ENCODE measurements at places on chromosomes 16 and 17.

DNA sequence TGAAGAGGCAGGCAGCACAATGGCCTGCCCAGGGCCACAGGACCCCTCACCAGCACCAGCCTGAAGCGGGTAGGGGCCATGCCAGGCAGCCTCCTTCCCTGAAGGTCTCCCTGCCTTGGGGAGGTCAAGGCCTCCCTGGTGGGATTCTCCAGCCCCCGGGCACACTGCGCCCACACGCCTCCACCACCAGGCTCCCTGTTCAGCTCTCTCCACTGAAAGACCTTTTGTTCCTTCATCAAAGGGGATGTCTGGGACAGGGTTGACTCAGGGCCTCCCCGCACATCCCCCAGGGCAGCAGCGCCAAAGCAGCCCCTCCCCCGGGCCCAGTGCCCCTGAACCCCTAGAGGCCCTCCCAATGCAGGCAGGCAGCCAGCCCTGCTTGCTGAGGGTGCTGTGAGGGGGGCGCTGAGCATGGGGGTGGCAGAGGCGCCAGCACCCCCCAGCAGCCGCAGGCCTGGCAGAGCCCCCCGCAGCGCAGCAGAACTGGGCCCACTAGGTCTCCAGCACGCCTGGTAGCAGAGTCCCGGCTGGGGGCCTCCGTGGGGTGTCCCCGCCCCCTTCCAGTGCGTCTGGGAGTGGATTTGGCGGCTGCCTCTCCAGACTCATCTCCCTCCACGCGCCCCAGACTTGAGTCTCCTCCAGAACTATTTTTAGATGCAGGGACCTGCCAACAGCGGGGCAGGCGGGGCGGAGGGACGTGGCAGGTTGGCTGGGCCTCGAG, 13.1 kb downstream of the BCAR1 start:
- DNase-seq: no peak

DNA sequence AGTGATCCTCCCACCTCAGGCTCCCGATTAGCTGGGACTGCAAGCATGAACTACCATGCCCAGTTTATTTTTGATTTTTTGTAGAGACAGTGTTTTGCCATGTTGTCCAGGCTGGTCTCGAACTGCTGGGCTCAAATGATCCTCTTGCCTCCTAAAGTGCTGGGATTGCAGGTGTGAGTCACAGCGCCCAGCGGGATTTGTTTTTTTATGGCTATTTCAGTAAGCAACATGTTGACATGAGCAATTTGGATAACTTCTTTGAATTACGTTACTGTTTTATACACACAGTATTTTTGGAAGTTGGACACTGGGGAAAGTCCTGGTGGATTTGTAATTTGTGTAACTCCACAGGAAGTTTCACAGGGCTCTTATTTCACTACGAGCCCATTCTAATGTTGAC, 18.5 kb upstream of the RHOT1 start:
- DNase-seq: no peak

GRCh38 chr17:9860851-9861250, 35.1 kb downstream of the GLP2R start:
- no peak for DNase-seq

- DNase-seq: no peak
Observed at GRCh38 chr17:5958850-5959249, 111.3 kb upstream of the WSCD1 start.

GRCh38 chr16:67884684-67885083, at the start of gene NRN1L:
NRN1L (plus strand) TSS chr16:67884885; CDS start chr16:67884904, 19 bp downstream.
- peak; percentile 78 for DNase-seq

DNA sequence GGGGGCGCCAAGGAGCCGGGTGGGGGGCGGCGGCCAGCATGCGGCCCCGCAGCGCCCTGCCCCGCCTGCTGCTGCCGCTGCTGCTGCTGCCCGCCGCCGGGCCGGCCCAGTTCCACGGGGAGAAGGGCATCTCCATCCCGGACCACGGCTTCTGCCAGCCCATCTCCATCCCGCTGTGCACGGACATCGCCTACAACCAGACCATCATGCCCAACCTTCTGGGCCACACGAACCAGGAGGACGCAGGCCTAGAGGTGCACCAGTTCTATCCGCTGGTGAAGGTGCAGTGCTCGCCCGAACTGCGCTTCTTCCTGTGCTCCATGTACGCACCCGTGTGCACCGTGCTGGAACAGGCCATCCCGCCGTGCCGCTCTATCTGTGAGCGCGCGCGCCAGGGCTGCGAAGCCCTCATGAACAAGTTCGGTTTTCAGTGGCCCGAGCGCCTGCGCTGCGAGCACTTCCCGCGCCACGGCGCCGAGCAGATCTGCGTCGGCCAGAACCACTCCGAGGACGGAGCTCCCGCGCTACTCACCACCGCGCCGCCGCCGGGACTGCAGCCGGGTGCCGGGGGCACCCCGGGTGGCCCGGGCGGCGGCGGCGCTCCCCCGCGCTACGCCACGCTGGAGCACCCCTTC, 484 bp downstream of the FZD2 start:
- peak; percentile 30 for DNase-seq

- DNase-seq: no peak
Observed at GRCh38 chr17:50658616-50659015, 23.9 kb downstream of the ABCC3 start.

- DNase-seq: no peak
Observed at GRCh38 chr17:69142175-69142802, 594 bp upstream of the ABCA6 start.

DNA sequence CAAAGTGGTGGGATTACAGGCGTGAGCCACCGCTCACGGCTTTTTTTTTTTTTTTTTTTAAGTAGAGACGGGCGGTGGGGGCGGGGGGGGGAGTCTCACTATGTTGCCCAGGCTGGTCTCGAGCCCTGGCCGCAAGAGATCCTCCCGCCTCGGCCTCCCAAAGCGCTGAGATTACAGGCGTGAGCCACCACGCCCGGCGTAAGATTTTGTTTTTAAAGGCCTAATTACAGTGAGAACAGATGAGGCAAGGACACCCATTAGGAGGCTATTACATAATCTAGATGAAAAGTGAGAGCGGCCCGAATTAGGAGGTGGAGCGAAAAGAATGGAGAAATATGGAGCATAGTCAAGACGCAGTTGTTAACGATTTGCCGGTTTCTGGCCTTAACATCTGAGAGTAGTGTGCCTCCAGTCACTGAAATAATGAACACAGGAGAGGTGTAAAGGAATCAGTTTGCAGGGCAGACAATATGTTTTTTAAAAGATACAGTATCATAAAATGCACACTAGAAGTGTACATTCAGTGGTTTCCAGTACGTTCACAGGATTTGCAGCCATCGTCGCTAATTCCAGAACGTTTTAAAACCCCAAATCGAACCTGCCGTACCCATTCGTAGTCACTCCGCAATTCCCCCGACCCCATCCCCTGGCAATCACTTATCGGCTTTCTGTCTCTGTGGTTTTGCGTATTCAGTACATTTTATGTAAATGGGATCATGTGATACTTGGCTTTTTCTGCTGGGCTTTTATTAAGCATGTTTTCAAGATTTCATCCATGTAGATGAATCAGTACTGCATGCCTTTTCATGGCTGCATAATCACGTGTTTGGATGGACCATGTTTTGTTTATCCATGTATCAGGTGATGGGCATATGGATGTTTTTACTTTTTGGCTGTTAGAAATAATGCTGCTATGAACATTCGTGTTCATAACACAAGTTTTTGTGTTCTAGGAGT, 1.4 kb upstream of the SLX4 start:
- DNase-seq: no peak

DNA sequence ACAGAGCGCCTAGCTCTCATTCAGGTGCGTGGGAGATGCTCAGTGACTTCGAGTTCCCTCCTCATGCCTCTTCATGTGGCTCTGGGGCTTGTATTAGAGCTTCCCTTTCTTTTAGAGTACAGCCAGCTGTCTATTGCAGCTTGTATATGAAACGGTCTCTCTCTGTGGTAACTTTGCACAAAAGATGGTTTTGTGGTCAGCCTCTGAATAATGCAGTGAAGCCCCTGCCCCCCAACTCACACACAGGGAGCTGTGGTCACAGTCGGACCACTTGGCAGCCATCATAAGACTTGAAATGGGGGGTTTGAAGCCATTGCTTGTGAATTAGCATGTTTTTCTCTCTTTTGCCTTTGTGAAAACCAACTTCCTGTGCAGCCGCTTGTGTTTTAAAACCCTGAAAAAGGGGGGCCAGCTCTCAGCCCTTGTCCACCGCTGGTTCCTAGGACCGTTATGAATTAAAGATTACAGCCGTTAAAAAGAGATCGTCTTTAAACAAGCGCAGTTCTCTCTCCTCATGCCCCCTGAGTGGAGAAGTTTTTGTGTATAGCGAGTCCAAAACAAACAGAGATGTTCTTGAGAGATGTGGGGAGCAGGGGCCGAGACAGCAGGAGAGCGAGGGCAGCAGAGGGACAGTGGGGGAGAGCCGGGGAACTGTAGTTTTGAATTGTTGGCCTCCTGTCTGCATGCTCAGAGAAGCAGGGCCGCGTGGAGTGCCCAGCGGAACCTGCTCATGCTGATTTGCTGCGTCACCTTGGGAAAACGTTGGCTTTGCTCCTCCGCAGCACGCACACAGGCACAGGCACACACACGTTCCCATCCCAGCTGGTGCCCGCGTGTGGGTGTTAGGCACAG, 199.0 kb downstream of the MSI2 start:
- DNase-seq: no peak

- DNase-seq: no peak
Observed at GRCh38 chr17:54974759-54975158, 6.2 kb downstream of the STXBP4 start.

- no peak for DNase-seq
Observed at GRCh38 chr16:75445298-75445697, 12.0 kb upstream of the CFDP1 start.

GRCh38 chr16:85570735-85571562, 42.2 kb upstream of the GSE1 start:
- DNase-seq: no peak

GRCh38 chr16:4535627-4536108, 2.9 kb downstream of the CDIP1 start:
- no peak for DNase-seq

GRCh38 chr17:12140685-12141084, 120.0 kb downstream of the MAP2K4 start:
- DNase-seq: no peak

- no peak for DNase-seq
Observed at GRCh38 chr17:4597975-4598374, 13.6 kb downstream of the SMTNL2 start.

GRCh38 chr17:77068915-77069314, 71.9 kb upstream of the SEC14L1 start:
- no peak for DNase-seq

DNA sequence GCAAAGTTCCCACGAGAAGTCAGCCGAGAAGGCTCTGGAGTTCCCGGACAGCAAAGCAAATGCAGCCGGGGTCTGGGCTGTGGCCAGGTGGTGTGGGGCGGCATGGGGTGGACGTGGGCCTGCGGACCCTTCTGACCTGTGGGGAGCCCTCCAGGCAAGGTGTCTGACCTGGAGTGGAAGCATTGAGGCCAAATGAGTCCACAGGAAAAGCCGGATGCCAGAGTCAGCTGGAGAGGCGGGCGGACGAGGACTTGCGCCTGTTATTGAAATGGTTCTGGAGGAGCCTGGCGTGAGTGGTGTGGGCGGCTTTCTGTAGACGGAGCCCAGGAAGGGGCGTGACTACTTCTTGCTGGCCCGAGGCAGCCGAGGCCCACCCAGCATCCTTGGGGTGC, 50.5 kb upstream of the ZNF750 start:
- no peak for DNase-seq

GRCh38 chr16:7458144-7458543, 125.5 kb downstream of the RBFOX1 start:
- no peak for DNase-seq

DNA sequence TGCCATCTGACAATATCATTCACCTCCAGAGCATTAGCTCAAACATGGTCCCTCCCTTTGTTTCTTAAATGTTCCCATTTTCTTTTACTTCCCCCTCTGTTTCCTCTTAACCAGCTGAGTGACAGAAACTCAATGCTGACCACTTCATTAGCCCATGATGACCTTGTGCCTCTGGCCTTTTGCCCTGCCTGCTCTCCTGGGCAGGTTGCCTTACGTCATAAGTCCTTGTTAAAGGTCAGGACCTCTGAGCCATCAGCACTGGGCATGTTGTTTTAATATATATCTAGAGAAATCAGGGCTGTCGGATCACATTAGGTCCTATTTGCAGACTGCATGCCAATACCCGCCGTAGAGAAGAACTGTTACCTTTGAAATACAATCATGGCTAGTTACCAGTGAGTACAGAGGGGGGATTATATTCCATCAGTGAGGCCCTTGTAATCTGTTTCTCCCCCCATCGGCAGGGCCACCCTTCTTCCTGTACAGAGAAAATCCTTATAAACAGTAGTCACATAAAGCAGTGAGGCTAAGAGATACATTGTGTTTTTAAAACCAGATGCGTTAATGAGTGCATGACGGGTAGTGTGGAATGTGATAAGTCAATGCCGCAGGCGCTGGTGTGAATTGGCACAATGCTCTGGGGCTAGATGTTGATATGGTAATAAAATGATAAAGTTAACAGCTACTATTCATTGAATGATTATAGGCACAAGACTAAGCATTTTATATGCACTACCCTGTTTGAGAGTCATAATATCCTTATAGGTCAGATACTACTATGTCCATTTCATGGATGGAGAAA, 94.3 kb upstream of the ZFHX3 start:
- DNase-seq: no peak

GRCh38 chr17:61002316-61002736, 324.7 kb downstream of the BCAS3 start:
- peak; percentile 60 for DNase-seq

- no peak for DNase-seq
Observed at GRCh38 chr16:60811051-60811608, 1225.1 kb downstream of the CDH8 start.

- DNase-seq: no peak
Observed at GRCh38 chr16:56300242-56300623, 108.9 kb downstream of the GNAO1 start.

DNA sequence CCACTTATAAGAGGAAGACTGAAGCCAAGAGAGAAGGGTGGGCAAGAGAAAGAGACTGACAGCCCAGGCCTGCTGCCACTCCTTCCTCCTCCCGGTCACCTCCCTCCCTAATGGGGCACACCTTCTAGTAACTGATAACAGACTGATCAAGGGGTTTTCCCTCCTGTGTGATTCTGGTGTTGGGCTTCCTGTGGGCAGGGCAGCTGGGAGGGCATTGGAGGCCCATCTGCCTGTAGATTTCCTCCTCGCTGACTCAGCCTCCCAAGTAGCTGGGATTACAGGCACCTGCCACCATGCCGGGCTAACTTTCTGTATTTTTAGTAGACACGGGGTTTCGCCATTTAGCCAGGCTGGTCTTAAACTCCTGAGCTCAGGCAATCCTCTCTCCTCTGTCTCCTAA, 16.2 kb downstream of the CA4 start:
- DNase-seq: no peak
